ENCODE measurements at places on chromosomes 1 and 21.

- no peak for DNase-seq
Observed at GRCh38 chr1:7026169-7026568, 240.9 kb downstream of the CAMTA1 start.

- no peak for DNase-seq
Observed at GRCh38 chr21:34623516-34623915, 8.6 kb upstream of the RCAN1 start.

DNA sequence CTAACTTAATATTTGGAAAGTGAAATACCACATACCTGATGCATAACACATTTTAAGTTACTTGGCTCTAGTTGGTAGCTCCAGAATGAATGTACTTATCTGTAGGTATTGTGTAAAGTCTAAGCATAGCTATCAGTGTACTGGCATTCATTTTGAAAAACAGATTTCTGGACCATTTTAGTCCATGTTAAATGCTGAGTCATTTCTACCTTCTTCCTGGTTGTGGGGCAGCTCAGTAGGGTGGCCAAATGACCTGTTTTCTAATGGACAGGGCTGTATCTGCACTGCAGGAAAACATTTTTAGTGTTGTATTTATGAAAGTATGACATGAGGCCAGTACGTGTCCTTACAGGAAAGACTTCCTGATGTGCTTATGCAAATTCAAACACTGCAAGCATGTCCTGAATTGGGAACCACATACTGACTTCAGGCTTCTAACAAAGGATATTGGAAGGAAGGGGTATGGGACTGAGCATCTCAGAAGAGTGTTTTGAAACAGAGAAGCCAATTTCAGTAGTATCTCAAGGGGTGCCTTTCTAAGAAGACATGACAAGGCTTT, 300.3 kb upstream of the B3GALT2 start:
- no peak for DNase-seq

GRCh38 chr1:169309178-169310166, 58.1 kb downstream of the NME7 start:
- DNase-seq = no peak

GRCh38 chr1:226915672-226915995, 24.5 kb upstream of the COQ8A start:
- DNase-seq = no peak

DNA sequence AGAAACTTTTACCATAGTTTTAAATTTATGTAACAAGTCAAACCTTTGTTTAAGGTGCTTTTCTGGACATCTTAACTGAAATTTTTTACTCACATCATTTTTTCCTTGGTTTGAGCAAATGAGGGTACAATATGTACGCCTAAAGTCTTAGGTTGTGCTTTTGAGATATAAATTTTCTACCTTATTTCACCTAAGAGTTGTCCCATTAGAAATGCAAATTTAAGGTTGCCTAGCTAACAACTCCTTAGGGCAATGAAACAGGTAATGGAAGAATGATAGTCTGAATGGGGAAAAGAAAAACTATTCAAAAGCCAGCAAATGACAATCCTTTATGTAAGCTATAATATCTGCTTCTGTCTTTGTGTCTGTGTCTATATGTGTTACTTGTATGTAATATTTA, 19.6 kb downstream of the NRDC start:
- no peak for DNase-seq

- DNase-seq = no peak
Observed at GRCh38 chr1:177106196-177106595, 58.3 kb downstream of the ASTN1 start.

- no peak for DNase-seq
Observed at GRCh38 chr1:183304440-183305107, 113.6 kb downstream of the NMNAT2 start.

GRCh38 chr21:41374177-41374712, 12.4 kb downstream of the MX2 start:
- no peak for DNase-seq

DNA sequence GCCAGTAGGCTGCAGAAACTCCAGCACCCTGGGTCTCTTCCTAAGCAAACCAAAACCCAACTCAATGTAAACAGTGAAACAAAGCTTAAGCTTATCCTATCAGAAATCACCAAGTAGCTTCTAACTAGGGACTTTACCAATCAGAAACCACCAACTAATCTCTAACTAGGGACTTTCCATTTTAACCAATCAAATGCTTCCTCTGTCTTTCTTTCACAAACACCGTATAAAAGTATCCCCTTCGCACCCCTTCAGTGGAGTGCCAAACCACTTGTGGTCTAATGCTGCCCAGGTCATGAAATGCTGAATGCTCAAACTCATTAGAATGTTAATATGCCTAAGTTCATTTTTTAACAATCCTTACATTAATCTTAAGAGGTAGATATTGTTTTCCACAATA, 250.5 kb upstream of the DUSP10 start:
- DNase-seq = no peak

DNA sequence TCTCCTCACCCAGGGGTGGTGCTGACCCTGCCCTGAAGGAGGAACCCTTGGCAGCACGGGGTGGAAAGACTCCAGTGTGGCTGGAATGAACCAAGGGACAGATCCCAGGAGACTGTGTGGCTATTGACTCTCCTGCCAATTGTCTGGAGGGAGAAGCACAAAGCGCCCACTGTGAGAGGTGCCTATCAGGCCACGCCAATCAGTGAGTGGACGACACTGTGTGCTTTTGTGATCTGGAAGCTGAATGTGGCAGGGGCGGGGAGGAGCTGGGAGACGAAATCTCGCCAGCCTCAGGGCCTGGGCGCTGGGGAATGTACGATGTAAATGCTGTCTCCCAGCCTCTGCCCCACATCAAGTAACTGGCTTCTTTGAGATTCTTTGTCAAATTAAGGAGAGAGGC, 167.1 kb downstream of the ZBTB18 start:
- DNase-seq = no peak
